ENCODE measurements at places on chromosomes 7 and 10.

- no peak for DNase-seq
Measured at GRCh38 chr7:120951826-120952225, 1.2 kb downstream of the ING3 start.

DNA sequence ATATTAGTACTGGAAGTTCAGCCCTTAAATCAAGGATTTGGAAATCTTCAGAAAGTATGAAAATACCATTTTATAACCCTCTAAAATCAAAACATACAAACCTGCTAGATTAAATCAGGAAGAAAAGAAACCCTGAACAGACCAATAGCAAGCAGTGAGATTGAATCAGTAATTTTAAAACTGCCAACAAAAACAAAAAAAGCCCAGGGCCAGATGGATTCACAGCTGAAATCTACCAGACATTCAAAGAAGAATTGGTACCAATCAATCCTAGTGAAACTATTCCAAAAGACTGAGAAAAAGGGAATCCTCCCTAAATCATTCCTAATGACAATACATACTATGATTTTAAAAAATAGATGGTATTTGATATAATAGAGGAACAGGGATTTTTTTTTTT is 70.1 kb downstream of the MCU start:
- no peak for DNase-seq

DNA sequence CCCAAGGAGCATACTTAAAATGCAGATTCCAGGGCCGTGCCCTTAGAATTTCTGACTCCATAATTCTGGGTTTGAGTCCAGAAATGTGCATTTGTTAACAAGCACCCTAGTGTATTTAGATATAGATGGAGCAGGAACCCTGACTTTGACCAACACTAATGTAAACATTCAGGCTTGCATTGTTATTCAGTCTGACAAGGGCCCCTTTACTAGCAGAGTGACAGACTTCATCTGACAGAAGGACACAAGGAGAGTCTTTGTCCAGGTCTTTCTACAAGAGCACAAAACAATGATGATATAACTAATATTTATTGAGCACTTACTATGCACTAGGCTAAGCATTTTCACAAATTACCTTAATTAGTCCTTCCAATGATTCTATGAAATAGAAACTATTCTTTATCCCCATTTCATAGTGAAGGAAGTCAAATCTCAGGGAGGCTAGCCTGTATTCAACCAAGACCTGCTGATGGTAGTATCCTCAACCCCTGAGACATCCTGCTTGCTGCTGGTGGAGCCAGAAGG is 3.9 kb downstream of the RBP4 start:
- DNase-seq, result no peak

GRCh38 chr7:1158203-1159126 is 1.5 kb downstream of the ZFAND2A start:
- DNase-seq, result no peak

DNA sequence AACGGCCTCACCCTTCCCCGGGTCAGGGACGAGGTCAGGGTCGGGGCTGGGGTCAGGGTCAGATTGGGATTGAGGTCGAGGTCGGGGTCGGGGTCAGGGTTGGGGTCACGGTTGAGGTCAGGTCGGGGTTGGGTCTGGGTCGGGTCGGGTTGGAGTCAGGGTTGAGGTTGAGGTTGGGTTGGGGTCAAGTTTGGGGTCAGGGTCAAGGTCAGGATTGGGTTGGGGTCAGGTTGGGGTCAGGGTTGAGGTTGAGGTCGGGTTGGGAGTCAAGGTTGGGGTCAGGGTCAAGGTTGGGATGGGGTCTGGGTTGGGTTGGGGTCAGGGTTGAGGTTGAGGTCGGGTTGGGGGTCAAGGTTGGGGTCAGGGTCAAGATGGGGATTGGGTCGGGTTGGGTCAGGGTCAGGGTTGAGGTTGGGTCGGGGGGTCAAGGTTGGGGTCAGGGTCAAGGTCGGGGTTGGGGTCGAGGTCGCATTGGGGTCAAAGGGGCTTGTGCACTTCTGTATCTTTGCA is 131.4 kb downstream of the VIPR2 start:
- DNase-seq, result no peak

All from DMS 273 treated with DMSO at 0.1 percent for 48 hours (cell line).